ENCODE measurements at places on chromosomes 12 and 14. TPM values are rescaled to one million over a fixed set of nuclear protein-coding genes. Genes with fewer than 3 reads are reported as not detected.

Gene DPPA3
- not detected for total RNA-seq

Gene RABGGTA
- 18.0 TPM for total RNA-seq

Gene PLEKHG7
- total RNA-seq, result not detected

Gene ASCL4
- total RNA-seq, result not detected

Gene FZD10
- total RNA-seq, result not detected

Gene CDH24
- 3.8 TPM for total RNA-seq

Gene RD3L
- not detected for total RNA-seq

Gene B4GALNT1
- total RNA-seq, result 7.8 TPM

Gene TAS2R20
- 1.8 TPM for total RNA-seq

Gene NTF3
- 4.8 TPM for total RNA-seq

DNA sequence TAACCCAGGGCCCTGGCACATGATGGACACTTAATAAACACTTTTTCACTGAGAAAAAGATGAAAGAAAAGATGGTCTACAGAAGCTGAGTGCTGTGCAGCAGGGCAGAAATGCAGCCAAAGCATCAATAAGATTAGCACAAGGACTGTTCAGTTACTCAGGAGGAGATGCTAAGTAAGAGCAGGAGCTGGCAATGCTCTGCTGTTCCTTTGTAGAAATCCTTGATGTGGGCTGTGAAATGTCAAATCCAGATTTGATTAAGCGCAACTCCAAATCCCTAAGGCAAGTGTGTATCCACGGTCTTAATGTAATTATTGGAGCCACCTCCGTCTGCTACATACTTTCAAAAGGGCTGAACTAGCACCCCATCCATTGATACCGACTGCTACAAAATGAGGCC is 151.8 kb upstream of the BTG1 start:
- peak; percentile 16 for DNase-seq

DNA sequence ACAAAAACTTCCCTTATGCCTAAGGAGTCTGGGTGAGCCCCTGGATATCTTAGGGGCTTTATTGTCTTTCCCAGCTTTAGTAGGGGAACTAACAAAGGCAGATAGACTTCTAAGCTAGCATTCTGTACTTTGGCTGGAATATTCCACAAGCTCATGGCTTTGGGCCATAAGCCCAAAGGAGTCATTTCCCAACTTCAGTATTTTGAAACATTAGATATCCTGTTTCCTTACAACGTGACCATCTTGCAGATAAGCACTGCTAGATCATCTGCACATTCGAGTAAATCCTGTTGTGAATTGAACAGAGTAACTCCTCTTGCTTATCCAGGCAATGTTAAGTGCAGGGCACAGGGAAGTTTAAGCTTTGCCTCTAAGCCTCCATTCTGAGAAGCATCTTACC is 70.6 kb upstream of the ACTN1 start:
- peak; percentile 80 for DNase-seq

DNA sequence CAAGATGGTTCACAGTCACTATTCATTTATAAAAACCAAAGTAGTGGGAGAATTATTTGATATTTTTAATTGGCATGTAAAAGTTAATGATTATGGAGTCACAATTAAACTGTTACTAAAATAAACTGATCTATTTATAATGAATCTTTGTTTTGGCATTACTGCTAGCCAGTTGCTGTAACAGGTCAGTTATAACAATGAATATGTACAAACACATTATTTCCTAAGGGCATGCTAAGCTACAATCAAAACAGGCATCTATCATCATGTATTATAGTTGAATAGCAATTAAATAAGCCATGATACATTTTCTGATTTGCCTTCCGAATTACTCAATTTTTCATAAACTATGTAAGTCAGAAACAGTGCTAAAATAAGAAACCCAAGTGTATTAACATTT is 518.3 kb downstream of the SLC16A7 start:
- no peak for DNase-seq

DNA sequence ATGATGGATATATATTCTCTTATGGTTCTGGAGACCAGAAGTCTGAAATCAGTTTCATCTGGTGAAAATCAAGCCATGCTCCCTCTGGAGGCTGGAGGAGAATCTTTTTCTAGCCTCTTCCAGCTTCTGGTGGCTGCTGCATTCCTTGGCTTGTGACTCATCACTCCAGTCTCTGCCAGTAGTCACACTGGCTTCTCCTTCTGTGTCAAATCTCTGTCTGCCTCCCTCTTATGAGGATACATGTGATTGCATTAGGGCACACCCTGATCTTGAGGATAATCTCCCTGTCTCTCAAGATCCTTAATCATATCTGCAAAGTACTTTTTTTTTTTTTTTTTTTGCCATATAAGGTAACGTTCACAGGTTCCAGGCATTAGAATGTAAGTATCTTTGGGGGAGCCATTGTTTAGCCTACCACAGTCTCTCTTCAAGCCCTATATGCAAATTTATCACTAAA is 17.7 kb downstream of the DNAL1 start:
- DNase-seq, result peak; percentile 96

- DNase-seq, result no peak
Measured at GRCh38 chr12:115873451-115874082, 403.9 kb downstream of the MED13L start.

- DNase-seq, result no peak
Measured at GRCh38 chr14:97854918-97855317, 1057.7 kb downstream of the VRK1 start.

- peak; percentile 35 for DNase-seq
Measured at GRCh38 chr14:49303946-49304516, 282.1 kb downstream of the RPS29 start.

- peak; percentile 86 for DNase-seq
Measured at GRCh38 chr12:71636704-71637115, 26.9 kb downstream of the ZFC3H1 start.

GRCh38 chr12:5439788-5440300 is 7.9 kb downstream of the NTF3 start:
- no peak for DNase-seq

GRCh38 chr14:53161758-53162435 is 8.8 kb upstream of the DDHD1 start:
- DNase-seq, result no peak

GRCh38 chr14:67429510-67430205 is 17.7 kb upstream of the PLEK2 start:
- DNase-seq, result no peak

GRCh38 chr12:103947871-103948555 is 17.7 kb upstream of the TDG start:
- peak; percentile 34 for DNase-seq

DNA sequence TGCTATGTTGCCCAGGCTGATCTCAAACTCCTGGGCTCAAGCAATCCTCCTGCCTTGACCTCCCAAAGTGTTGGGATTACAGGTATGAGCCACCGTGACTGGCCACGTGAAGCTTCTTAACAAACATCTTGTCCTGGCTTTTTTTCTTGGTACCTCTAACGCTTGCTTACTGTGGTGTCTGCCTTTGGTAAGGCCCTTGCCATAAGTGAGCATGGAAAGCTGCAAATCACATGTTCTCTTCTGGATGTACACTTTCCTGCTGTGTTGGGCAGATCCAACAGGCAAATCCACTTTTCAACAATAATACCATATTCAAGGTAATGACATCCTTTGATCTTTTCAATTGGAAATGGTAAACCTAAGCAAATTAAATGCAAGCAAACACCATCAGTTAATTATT is 54.6 kb downstream of the ARF6 start:
- no peak for DNase-seq

GRCh38 chr12:107736914-107737313 is 24.0 kb downstream of the PRDM4 start:
- DNase-seq, result no peak

DNA sequence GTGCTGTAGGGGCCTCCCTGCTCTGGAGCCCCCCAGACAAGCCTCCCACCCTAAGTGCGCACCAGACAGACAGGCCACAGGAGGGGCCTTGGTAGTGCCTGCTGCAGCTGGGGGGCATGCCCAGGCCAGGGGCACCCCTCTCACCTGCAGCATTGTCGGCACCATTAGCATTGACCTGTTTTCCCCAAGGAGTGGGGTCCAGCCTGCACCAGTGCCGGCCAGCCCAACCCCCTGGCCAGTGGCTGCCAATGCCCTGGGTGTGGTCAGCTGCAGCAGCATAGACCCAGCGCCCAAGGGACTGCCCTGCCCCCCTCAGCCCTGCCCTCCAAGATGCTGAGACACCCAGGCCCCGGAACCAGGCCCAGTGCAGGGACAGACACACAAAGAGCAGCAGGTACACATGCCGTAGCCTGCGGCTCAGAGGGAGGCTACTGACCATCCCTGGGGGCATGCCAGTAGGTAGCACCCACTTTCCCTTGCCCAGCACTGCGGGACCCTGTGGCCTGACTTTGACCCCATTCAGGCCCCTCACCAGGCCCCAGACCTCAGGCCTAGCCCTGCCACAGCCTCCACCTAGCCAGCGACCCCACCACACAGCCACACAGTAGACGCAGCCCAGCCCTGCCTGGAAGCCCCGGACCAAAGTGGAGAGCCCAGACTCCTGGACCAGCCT is 1.0 kb downstream of the AHNAK2 start:
- DNase-seq, result no peak

DNA sequence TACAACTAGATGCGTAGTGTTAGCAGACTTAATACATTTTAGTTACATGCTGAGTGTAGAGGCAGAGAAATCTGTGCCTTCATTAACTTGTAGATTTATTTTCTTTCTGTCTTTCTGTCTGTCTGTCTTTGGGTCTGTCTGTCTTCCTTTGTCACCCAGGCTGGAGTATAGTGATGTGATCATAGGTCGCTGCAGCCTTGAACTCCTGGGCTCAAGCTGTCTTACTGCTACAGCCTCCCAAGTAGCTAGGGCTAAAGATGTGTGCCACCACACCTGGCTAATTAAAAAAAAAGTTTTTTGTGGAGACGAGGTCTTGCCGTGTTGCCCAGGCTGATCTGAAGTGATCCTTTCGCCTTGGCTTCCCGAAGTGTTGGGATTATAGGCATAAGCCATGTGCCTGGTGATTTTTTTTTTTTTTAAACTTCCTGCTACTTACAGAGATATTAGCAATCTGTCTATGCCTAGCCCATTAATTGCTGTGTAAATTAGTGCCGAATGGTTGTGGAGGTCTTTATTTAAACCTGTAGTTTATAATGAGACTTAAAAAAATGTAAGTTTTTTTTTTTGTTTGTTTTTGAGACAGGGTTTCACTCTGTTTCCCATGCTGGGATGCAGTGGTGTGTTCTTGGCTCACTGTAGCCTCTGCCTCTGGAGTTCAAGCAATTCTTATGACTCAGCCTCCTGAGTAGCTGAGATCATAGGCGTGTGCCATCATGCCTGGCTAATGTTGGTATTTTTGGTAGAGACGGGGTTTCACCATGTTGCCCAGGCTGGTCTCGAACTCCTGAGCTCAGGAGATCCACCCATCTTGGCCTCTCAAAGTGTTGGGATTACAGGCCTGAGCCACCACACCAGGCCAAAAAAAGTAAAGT is 22.8 kb downstream of the ERC1 start:
- peak; percentile 88 for DNase-seq

- peak; percentile 54 for DNase-seq
Measured at GRCh38 chr14:99574099-99574880, 29.7 kb downstream of the CCDC85C start.

DNA sequence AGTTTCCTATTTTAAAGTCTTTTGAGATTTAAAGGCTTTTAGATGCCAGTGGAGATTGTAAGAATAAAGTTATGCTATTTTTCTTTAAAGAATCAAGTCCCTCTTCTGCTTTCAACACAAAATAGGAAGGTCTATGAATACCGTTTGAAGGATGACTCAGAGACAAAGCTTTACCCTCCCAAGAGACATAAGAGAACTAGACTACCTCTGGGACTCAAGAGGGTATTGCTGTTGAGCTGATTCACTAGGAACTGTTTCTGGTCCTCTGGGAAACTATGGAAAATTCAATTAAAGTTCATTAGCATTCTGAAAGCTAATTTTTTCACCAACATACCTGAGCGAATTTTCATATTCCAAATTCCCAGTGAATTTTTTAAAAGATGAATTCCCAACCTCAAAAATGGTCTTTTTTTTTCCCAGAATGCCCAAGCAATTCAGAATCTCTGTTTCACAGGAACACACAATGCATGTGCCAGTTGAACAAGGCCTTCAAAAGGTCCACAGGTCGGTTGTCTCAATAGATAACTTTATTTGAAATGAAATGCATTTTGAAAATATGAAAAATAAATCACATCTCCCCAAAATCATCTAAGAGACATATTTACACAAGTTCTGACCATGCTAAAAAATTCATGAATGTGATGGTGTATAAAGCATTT is 6.5 kb downstream of the PHLDA1 start:
- DNase-seq, result peak; percentile 90

DNA sequence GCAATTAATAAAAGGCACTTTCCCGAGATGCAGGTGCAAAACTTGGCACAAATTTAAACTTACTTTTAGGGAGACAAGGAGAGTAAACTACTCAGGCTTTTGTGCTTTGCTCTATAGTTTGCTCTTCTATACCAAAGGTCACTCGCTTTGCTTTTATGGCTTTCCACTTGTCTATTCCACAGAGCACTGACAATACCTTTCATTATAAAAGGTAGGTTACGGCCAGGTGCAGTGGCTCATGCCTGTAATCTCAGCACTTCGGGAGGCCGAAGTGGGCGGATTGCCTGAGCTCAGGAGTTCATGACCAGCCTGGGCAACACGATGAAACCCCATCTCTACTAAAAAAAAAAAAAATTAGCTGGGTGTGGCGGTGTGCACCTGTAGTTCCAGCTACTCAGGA is 32.9 kb downstream of the ALKBH1 start:
- DNase-seq, result no peak

GRCh38 chr12:28586481-28586880 is 396.2 kb downstream of the CCDC91 start:
- no peak for DNase-seq

DNA sequence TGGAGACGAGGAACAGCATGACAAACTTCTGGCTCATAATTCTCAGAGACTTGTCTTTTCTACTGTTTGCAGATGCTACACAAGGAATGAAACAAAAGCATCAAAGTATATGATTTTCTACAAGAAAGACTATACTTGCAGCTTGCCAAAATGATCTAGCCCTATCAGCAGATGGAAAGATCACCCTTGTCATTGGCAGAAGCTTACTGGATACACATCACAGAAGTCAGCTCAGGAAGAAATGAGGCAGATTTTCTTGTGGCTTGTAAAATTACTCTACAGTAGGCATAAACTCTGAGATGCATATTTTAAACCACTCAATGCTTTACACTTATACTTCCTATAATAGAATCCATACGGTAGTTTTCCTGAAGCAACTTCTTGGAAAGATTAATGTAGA is 20.6 kb downstream of the E2F7 start:
- DNase-seq, result no peak

- DNase-seq, result no peak
Measured at GRCh38 chr12:131509701-131510100, 201.2 kb upstream of the SFSWAP start.

DNA sequence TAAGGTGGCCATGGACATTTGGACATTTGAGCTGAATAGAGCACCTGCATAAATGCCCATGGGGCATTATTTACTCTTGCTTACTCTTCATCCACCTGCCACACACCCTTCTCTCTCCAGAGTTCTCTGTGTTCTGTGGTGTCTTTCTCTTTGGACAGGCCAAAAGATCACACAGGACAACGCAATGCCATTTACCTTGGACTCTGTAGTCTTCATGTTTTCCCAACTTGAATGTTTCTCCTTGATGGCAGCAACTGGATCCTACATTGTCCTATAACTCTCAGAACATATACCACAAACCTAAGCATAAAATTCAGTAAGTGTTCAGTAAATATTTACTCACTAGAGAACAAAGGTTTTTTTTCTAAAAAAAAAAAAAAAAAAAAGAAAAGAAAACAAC is 41.7 kb upstream of the PTHLH start:
- DNase-seq, result no peak
